ENCODE measurements at places on chromosomes 13 and 19.
A peak's percentile ranks its signal among the peaks of the same experiment; 100 is the strongest.

- no peak for DNase-seq
Observed at GRCh38 chr19:35790981-35791813, 15.8 kb downstream of the ARHGAP33 start.

DNA sequence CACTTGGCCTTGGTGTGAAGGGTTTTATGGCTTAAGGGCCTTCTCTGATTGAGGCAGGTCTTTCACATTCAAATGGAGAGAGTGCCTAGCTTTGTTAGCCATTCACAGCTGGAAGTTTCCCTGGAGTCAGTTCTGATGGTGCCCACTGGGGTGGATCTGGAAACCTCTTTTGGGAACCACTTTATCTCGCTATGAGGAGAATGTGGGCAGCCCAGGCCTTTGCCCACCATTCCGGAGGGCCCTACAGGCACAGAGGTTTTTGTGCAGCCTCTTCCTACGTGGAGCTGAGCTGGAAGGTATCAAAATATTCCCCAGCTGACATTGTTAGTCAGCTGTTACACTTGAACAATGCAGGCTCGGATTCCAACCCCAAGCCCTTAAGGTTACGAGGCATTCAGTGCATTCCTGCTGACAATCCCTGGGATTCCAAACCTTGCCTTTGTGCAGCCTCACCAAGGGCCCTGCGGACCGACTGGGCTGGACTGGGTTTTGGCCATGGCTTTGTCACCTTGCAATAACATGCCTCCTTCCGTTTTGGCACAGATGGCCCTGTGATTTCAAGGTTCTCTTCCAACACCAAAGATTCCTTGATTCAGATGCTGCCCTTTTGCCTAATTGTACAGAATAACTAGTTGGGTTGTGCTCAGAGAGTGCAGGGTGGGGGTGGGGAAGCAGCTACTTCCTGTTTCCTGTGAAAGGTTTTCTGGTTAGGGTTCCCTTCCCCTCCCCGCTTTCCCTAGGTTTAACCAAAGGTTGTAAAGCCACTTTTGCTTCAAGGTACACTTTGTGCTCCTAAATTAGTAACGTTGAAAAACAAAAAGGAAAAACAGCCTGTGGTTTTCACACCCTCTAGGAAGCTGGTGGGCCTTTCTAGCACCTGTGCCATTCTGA lies 27.0 kb downstream of the SAE1 start:
- peak; percentile 27 for DNase-seq

GRCh38 chr13:37956536-37956935 lies 87.0 kb upstream of the TRPC4 start:
- DNase-seq = no peak

DNA sequence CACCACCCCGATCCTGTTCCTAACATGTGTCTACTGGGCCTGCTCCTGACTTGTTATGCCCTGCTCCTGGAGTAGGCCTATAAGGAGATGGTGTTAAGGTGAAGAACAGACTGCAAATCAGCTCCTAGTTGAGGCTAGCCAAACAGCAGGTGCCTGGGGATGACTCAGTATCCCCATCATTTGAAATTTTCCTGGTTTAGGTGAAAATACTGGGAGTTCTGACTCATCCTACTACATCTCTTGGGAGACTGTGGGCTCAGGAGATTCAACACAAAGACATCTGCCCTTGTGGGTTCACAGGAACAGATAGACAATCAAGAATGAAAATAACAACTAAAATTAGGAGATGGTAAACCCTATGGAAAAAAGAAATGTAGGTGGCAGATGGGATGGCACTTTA lies 41.2 kb downstream of the BRD4 start:
- no peak for DNase-seq

DNA sequence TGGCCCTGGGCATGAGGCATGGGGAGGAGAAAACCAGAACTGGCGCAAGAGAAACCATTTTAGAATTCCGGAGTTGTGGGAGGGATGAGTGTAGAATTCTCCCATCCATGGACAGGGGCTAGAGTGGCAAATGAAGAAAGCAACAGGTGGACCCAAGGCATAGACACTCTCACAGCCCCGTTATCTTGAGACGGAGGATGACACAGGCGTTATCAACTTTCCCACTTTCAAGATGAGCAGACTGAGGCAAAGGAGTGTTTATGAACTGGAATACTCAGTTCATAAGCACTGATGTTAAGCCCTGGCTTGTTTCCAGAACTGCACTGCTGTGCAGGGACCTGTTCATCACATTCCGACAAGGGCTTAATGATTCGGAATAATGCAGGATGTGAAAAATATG lies 1.1 kb upstream of the GTF3A start:
- no peak for DNase-seq

DNA sequence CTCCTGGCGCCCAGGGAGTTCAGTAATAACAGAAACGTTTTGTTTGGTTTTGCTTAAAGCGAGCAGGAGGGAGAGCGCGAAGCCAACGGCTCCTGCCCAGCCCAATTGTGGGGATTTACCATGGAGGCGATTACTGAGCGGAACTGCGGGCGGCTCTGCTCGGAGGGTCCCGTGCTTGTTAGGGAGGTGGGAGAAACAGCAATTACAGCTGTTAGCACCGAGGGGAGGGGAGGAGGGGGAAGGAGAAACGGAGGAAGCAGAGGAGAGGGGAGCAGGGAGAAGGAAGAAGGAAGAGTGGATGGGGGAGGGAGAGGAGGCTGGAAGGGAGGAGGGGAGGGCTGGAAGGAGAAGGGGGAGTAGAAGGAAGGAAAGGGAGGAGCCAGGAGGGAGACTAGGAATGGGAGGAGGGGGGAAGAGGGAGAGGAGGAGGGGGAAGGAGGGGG lies 7.7 kb upstream of the ONECUT3 start:
- no peak for DNase-seq

DNA sequence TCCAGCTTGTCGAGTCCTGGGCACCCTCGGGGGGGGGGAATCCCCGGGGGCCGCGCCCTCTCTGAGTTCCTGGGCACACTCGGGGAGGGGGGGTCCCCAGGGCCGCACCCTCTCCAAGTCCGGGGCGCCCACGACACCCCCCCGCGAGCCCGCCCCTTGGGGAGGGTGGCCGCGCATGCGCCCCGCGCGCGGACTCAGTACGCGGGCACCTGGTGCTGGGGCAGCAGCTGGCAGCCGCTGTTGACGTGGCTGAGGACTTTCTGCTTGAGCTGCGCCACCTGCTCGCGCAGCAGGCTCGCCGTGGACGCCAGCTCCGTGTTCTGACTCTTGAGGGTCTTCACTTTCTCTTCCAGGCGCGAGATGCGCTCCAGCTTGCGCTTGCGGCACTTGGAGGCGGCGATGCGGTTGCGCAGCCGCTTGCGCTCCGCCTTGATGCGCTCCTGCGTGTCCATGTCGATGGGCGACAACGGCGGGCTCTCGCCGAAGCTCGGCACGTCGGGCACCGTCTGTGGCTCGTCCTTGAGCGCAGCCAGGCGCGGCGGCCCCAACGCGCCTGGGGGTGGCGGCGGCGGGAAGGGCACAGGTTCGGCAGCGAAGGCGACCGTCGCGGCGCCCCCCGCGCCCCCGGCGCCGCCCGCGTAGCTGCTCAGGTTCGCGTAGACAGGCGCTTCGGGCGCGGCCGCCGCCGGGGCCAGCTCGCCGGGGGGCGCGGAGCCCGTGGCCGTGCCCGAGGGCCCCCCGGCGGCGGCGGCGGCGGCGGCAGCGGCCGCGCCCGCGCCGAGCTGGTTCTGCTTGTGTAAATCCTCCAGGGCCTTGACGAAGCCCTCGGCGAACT lies 958 bp downstream of the JUND start:
- peak; percentile 86 for DNase-seq

DNA sequence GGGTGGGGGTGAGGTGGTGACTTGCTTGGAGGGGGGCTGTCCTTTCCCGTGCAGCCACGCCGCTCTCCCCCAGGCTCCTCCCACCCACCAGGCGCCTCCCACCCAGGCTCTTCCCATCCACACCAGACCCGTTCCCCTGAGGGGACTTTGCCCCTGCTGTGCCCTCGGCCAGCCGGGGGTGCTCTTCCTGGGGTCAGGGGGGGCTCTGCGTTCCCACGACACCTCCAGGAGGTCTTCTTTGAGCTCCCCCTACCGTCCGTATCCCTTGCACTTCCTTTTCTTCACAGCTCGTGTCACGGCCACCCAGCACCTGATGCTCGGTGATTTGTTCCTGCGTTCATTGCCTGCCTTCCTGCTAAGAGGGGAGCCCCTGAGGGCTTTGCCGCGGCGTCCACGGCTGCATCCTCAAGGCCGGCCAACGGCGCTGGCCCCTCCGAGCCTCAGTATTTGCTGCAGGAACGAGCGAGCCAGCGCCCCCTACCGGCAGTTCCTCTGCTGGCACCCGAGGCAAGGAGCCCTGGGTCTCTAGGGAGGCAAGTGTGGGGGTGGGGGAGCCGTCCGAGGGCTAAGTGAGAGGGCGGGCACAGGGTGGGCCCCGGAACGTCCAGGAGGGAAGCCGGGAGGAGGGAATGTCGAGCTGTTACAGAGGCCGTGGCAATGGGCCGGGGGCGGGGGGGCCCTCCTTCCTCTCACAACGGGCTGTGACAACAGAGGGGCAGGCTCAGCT lies 11.8 kb downstream of the LRRC4B start:
- DNase-seq = peak; percentile 86

GRCh38 chr13:32639502-32640105 lies 53.4 kb downstream of the PDS5B start:
- peak; percentile 30 for DNase-seq

GRCh38 chr13:48600374-48601364 lies 53.1 kb upstream of the CYSLTR2 start:
- peak; percentile 51 for DNase-seq

DNA sequence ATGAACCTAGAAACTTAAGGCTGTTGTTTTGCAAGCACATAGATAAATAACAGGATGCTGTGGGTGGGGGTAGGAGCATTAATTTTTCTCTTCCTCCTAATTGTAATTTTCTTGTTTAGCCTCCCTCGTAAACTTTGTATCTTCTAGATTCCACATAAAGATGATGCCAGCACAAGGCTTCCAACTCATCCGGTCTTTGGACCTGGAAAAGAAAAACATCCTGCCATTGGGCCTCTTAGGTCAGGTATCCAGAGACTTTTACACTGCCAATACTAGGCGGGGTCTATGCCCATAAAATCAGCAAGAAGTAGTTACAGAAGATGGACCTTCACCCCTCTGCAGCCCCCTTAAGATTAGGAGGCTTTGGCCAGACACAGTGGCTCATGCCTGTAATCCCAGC lies 35.4 kb upstream of the KPNA3 start:
- no peak for DNase-seq

- no peak for DNase-seq
Observed at GRCh38 chr13:31967155-31967554, 64.4 kb upstream of the FRY start.

DNA sequence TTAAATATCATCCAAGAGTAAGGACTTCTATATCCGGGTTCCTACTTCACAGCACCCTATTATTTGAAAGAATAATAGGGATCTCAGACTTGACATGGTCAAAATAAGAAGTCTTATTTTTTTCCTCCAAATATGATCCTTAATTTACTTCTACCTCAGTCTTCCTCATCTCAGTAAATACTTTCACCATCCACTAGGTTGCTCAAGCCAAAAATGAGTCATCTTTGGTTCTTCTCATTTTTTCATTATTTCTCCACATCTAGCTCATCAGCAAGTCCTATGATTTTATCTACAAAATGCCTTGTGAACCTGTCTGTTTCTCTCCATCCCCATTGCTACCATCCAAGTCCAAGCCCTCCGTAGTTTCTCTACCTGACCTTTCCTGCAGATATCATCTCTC lies 121.9 kb upstream of the GJB6 start:
- no peak for DNase-seq

- no peak for DNase-seq
Observed at GRCh38 chr19:6217752-6218334, 61.9 kb downstream of the MLLT1 start.

DNA sequence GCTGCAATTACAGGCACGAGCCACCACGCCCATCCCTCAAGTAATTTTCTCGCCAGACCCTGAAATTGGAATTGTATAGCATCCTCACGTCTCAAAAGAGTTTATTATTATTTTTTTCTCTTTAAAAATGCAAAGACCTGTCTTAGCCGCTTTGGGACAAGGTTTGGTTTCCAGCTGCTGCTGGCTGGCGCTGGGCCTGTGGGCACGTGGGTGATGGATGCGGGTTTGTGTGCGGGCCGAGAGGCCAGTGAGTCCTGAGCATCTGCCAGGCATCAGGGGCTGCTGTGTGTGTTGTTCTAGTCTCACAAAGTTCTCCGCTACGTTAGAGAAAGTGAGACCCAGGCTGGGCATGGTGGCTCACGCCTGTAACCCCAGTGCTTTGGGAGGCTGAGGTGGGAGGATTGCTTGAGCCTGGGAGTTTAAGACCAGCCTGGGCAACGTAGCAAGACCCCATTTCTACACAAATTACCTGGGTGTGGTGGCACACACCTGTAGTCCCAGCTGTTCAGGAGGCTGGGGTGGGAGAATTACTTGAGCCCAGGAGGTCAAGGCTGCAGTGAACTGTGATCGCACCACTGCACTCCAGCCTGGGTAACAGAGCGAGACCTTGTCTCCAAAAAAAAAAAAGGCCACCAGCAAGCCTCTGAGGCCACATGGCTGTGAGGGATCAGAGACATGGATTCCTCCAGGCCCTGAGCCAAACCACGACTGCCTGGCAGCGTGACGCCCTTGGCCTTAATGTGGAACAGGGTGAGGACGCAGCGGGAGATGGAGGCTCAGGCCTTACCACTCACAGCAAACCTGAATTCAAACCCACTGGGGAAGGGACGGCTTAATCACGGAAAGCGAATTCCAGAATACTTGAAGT lies 4.7 kb upstream of the TMPRSS9 start:
- DNase-seq = no peak

GRCh38 chr13:84571264-84571663 lies 689.0 kb upstream of the SLITRK1 start:
- no peak for DNase-seq
